ENCODE measurements at places on chromosomes 12 and 14.
A peak's percentile ranks its signal among the peaks of the same experiment; 100 is the strongest.

DNA sequence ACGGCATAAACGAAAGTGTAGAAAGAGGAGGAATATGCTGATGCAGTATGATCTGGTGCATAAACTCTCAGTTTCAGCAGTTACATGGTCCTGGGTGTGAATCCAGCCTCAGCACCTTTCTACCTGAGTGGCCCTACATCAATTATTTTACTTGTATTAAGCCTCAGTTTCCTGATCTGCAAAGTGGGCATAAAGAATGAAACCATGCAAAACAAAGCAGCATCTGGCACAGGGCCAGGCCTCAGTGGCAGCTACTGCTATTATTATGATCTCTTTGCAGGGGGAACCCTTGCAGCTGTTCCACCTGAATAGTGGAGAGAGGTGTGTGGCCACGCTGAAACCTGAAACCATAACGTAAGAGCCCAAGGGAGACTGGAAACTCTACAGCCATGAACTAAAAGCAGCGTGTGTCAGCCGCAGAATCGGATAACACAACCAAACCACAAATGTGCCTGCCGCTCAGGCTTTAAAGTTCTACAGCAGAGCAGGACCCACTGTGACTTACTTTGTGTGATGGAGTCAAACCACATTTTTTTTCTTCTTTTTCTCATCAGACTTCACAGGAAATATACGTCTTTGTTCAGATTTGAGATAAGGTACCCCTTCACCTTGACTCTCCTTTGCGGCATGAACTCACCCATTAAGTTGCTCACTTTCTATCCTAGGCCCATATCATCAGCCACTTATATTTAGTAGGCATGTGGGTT lies 29.2 kb upstream of the FOS start:
- DNase-seq = peak; percentile 37

- no peak for DNase-seq
Observed at GRCh38 chr12:64687816-64688215, 71.4 kb downstream of the GNS start.

DNA sequence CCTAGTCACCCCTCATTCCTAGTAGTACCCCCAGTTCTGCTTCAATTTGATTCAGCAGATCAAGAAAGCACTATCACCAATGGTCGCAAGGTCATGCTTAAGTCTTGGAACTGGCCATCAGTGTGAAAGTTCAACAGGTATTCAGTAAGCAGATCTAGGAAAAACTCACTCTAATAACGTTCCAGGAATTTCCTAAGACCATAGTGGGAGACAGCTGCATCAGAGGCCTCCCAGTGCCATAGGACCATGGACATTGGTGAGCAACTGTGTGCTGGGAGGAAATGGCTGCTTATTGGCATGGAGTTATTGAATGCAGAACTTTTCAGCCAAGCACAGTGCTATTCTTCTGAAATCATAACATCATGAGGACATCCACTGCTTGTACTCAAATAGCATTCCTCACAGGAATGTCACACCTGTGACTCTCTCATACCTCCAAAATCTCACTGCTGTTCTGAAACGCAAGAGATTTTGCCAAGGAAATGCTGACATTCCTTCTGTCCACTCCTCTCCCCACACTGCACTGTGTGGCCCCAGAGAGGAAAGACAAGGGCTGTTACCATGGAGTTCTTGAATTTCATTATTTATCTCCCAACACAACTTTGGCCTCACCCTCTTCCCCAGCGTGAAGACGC lies 30.9 kb upstream of the MDM2 start:
- no peak for DNase-seq

DNA sequence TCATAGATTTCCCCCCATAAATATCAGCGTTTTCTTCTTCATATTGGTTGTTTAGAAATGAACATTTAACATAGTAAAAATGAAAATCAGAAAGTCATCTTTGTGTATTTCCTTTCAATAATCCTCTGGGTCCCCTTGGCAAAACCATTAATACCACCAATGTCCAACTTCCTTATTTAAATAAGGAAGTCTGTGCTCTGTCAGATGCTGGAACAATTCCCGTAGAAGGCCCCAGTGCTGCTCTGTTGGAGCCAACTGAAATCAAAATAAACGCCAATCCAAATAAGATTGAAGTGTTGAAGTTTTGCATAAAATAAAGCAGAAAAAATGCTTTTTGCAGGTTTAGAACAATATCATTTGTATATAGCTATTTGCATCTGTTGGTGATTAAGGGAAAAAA lies 93.1 kb downstream of the PPM1H start:
- no peak for DNase-seq

GRCh38 chr12:19819231-19819630 lies 379.9 kb downstream of the AEBP2 start:
- no peak for DNase-seq

DNA sequence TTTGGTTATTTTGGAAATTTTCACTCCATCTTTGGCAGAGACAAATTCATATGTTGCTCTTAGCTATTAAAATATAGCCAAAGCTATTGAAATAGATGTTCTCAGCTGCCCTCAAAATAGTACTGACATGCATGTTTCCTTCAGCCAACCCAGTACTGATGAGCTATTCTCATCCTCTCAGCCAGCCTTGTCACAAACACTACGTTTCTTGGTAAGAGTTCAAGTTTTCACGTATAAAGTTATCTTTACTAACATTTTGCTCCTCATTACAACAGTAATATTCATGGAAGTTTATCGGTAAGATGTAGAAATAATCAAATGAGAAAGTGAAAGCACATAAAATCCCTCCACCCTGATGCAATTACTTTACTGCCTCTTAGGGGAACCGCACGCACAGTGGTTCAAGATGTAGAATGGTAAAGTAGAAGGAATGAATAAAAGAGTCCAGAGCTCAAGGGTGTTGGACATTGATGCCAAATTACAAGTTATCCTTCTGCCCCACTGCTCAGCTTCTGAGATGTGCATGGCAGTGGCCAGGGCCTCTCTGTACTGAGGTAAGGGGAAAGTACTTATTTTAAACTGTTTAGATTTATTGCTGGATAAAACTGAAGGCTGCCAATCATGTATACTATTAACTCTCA lies 20.7 kb downstream of the GCH1 start:
- no peak for DNase-seq

All from stimulated activated CD4-positive, alpha-beta T cell treated with anti-CD3 and anti-CD28 coated beads, Interleukin-15, amount 100 ng/mL, for 1 hour (primary cell).